ENCODE measurements at places on chromosomes 11 and 22.

DNA sequence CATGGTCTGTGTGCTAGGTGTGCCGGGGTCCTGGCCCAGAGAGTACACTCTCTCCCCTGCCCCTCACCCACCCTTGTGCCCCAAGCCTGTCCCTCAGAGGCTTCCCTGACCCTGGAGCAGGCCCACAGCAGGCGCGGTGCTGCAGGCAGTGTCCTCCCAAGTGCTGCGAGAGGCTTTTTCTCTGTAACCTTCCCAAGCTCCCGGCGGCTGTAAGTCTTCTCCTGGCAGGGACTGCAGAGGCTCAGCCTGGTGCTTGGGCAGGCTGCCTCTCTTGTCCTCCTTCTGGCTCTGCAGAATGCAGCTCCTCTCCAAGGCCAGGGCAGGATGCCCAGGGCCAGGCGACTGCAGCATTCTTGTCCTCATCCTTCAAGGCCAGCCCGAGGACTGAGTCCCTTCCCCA is 15.9 kb downstream of the RFPL1 start:
- no peak for DNase-seq

- no peak for DNase-seq
These were observed 3.2 kb upstream of the NEAT1 start for GRCh38 chr11:65419460-65419771.

DNA sequence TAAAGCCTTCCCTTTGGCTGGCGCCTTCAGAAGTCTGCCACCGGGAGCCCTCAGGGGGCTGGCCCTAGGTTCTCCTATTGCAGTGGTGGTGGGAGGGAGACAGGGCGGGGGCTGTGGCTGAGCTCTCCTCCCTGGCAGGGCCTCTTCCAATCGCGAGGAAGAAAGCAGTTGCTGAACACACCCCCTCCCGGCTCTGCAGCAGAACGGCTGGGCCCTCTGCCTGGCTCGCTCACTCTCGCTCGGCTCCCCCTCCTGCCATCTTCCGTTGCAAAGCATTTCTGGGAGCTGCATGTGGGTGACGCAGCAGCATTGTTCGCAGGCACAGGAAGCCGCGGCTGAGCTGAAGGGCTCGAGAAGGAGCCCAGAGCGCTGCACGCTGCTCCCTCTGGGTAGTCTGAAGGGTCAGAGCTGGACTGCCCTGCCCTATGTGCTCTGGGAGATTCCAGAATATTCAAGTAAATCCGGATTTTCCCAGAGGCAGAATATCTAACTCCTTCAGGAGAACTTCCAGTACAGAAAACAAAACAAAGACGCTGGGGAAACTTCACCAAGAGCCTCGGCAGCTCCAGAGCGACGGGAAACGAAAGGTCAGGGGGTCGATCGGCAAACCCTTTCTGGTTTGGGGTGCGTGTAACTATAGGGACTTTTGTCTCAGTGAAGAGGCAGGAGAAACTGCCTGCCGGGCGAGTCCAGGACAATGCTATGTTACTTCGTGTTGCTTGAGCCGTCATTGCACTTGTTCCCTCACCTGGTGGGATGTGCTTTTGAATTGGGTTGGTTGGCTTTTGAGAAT is 26.3 kb upstream of the GRK2 start:
- peak; percentile 96 for DNase-seq

GRCh38 chr22:46064228-46064965 is 85.9 kb upstream of the PPARA start:
- peak; percentile 76 for DNase-seq

GRCh38 chr22:25027959-25028840 is 75.7 kb downstream of the KIAA1671 start:
- no peak for DNase-seq

DNA sequence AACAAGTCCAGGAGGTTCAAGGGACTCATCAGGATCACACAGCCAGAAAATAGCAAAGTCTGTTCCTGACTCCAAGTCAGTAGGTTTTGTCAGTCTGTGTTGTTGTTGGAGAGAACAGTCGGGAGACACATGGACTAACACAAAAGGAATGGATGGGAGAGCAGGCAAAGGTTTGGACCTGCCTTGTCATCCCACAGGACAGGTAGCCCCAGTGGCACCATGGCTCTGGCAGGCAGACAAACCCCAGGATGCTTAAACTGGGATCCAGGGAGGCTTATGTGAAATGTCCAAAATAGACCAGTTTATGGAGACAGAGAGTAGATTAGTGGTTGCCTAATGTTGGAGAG is 201.6 kb upstream of the NAV2 start:
- DNase-seq: no peak
